ENCODE measurements at places on chromosomes 16 and 17.

DNA sequence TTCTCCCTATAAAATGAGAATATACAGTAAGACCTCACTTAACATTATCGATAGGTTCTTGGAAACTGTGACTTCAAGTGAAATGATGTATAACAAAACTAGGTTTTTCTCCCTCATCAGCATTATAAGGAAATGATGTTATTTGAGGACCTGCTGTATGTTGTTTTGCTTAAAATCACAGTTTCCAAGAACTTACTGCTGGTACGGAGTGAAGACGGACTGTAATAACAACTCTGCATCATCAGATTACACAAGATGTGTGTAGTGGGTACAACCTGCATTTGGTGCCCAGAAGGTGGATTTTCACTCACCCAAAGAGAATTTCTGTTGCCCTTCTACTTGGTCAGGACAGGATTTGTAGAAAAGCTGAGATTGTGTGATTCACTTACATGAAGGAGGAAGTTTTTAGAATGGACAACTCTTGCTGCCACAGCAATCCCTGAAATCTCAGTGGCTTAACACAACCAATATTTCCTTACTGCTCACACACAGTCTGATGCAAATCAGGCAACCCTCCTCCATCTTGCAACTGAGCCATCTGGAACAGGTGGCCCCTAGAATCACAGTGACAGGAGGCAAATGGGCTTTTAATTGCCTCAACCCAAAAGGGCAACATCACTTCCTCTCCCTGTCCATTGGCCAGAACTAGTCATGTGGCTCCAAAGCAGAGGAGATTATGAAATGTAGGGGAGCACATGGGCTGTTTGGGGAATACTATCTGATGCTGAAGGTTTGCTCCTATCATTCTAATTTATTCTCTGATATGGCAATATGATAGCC, 67.6 kb upstream of the CACNG5 start:
- no peak for DNase-seq

- no peak for DNase-seq
Measured at GRCh38 chr16:77299395-77299794, 100.2 kb downstream of the SYCE1L start.

DNA sequence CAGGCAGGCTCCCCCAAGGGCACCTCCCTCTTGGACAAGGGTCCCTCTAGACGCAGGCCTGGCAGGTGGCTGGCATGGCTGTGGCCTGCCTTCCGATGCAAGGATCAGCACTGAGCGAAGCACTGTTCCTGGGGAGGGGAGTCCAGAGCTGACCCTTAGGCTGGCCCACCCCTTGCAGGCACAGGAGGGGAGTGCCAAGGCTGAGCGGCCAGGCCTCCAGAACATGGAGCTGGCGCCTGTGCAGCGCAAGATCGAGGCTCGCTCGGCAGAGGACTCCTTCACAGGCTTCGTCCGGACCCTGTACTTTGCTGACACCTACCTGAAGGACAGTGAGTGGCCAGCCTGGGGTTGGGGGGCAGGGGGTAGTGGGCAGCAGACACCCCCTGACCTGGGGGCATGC, 16.8 kb upstream of the MYO15B start:
- no peak for DNase-seq

DNA sequence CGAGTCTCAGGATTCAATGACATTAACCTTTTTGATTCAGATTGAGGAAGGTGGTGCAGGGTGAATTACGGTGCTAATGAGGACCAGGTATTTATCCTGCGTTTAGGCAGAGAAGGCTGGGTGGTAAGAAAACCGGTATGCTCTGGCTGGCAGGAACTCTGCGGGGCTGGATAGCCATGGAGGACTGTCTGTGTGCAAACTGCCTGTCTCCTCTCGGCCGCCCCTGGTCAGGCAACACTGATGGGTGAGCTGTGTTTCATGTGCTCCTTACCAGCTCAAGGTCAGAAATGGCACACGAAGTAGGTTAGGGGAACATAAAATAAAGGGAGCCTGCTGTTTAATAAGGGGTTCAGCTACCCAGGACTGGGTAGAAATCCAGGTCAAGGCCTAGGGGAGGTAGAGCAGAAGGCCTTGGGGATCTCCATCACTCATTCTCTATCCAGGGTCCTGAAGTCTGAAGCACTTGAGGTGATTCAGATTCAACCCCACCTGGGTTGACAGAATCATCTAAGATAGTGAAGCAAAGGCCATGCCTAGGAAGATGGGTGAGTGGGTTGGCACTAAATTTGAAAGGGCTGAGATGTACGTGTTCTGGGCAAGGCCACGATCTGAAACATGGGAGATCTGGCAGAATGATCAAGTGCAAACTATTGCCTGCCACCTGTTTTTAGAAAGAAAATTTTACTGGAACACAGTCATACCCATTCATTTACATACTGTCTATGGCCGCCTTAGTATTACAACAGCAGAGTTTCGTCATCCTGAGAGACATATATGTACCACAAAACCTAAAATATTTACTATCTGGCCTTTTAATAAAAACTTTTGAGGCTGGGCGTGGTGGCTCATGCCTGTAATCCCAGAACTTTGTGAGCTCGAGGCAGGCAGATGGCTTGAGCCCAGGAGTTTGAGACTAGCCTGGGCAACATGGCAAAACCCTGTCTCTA, 292.5 kb downstream of the XYLT1 start:
- peak; percentile 29 for DNase-seq

DNA sequence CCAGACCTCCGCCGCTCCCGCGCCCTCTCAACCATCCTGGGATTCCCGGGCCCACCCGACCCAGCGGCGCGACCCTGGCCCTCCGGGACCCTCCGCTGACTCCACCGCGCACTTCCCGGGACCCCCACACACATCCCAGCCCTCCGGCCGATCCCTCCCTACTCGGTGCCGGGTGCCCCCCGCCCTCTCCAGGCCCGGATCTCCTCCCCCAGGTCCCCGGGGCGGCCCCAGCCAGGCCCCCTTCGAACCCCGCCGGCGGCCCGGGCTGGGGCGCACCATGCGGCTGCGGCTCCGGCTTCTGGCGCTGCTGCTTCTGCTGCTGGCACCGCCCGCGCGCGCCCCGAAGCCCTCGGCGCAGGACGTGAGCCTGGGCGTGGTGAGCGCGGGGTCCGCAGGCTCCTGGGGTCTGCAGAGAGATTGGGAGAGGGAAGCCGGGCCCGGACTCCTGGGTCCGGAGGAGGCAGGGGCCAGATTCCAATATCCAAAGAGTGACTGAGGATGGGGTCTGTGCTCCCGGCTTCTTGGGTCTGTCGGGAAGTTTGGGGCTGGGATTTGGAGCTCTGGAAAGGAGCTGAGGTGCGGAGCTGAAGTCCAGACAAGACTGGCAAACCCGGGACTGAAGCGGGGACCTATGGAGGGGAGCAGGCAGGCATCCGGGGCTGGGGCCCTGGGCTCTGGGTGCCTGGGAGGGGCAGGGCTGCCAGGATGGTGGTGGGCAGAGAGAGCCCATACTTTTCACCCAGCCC, 453 bp downstream of the MMP25 start:
- DNase-seq, result no peak

DNA sequence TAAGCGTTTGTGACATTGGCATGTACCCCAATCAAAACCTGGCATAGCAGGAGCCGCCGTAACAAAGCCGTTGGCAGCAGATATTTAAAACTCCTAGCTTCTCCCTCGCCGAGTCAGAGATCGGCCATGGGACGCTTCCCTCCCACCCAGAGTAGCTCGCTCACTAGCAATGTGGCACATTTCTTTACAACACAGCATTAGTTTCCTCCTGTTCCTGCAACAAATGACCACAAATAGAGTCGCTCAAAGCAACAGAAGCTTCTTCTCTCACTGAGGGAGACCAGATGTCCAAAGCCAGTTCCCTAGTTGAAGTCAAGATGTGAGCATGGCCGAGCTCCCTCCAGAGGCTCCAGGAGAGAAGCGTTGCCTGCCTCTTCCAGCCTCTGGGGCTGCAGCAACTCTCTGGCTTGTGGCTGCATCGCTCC, 106.7 kb downstream of the RBFOX3 start:
- DNase-seq, result no peak

DNA sequence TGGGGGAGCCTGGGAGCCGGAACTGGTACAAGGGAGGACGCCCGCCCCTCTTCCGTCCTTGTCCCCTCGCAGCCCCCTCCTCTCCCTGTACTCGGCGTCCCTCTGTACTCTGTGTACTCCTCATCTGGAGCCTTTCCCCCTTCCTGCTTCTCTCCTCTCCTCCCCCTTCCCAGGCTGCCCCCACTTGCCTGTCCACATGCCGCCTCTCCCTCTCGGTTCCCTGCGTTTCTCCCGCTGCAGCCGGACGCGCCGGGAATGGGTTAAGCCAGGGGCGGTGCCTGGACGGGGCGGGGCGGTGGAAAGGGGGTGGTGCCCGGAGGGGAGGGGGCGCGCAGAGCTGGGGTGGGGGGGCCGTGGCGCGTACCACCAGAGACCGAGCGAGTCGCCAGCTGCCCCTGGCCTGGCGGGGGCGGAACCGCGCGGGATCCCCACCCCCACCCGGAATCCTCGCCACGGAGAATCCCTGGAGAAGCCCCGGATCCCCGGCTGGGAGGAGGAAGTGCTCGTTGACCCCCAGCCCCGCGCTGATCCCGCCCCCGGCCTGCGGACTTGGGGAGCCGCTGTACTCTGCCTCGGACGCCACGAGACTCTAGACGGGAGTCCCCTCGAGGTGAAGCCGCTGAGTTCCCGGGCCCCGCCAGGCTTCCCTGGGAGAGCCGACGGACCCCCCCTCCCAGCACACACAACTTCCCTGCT, 22.6 kb downstream of the GJD3 start:
- peak; percentile 45 for DNase-seq

DNA sequence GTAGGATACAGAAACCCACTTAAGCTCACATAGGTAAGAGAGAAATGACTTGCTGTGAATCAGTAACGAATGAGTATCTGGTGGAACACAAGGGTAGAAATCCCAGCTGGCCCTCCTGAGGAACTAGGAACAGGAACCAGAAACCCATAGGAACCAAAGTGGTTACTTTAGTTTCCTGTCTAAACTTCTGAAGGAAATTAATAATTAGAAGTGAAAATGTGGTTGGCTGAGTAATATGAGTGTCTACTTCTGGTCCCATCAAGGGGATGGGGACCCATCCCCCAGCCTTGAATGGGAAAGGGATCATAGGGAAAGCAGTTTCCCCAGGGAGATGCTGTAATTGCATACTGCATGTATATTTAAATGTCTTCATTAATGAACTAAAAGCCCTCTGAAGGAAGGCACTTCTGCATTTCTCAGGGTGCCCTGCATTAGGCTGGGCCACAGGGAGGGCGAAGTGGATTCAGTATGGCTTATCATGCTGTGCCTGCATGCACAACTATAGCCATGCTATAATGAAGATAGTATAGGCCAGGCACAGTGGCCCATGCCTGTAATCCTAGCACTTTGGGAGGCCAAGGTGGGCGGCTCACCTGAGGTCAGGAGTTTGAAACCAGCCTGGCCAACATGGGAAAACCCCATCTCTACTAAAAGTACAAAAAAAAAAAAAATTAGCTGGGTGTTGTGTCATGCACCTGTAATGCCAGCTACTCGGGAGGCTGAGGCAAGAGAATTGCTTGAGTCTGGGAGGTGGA, 45.6 kb downstream of the CYB5B start:
- no peak for DNase-seq

DNA sequence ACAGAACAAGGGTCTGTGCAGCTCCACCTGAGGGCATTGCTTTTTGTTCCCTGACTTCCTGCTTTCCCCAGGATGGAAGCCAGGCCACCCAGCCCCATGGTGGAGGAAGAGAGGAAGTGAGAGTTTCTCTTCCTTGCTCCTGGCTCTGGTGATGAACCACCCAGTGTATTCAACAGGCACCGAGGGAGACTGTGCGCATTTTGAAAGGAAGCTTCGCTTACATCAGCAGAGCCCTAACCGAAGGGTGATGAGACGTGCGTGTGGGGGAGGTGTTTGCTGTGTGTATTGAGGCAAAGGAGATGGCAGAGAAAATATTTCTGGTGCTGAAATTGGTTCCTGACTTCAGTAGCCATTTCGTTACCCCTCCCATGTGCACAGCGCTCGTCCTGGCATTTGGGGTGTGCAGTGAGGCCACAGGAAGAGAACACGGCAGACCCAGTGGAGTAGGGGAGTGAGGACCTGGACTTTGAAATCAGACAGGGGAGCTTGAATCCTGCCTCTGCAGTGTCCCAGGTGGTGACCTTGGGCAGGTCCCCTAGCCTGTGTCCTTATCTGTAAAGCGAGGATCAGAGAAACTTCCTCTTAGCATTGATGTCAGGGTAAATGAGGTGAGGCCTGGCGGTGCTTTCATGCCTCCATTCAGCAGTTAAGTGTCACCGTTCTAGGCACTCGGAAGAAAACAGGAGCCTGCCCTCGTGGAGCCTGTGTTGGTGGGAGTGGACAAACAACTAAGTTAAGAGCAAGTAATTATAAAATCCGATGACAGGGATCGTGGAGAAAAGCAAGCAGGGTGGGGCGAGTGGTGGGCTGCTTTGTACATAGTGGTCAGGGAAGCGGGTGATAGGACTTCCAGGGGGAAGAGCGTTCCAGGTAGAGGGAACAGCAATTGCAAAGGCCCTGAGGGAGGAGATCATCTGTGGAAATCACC, 7.4 kb downstream of the CMIP start:
- DNase-seq, result no peak

DNA sequence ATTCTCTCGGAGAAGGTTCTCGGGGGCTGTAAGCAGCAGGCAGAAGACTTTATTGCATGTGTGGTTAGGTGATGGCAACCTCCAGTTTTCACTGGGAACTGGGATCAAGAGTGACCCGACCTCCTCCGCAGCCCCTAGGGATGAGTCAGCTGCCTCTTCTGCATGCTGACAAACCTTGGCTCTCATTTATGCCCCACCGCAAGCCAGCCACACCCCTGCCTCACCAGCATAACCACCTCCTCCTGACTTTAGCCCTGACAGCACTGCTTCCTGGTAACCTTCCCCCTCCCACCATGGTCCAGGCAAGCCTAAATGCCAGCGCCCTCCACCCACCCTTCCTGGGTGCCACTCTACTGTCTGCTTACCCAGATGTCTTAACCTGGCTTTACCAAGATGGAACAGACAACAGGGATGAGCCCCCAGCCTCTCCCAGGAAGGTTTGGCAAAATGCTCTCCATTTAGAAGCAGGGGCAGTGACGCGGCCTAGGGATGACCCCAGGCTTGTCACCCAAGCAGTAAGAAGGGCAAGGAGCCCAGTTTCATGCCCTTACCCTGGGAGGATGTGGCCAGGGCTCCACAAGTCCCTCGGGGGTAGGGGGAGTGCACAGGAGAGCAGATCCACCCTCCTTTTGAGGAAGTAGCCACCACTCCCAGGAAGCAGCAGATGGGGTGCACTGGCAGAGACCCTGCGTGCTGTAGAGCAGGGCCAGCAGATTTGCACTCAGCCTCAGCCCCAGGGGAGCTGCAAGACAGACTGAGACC, 73.5 kb downstream of the GOSR1 start:
- no peak for DNase-seq

DNA sequence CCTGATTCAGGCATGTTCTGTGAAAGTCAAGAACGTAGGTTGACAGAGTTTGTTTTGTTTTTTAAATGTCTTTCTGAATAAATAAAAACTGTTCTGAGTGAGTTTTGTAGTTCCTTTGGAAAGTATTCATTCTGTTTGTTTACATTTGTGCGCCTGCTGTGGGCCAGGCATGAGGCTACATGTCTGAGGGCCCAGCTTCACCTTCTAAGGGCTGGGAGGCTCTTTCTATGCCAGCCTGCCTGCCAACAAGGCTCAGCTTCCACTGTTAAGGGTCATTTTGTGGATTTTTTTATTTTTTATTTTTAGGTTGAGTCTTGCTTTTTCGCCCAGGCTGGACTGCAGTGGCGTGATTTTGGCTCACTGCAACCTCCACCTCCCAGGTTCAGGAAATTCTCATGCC, 6.1 kb downstream of the WWOX start:
- no peak for DNase-seq
